ENCODE measurements at places on chromosomes 1 and 21.

- no peak for DNase-seq
These were observed 8.5 kb upstream of the MTMR11 start for GRCh38 chr1:149945206-149945605.

DNA sequence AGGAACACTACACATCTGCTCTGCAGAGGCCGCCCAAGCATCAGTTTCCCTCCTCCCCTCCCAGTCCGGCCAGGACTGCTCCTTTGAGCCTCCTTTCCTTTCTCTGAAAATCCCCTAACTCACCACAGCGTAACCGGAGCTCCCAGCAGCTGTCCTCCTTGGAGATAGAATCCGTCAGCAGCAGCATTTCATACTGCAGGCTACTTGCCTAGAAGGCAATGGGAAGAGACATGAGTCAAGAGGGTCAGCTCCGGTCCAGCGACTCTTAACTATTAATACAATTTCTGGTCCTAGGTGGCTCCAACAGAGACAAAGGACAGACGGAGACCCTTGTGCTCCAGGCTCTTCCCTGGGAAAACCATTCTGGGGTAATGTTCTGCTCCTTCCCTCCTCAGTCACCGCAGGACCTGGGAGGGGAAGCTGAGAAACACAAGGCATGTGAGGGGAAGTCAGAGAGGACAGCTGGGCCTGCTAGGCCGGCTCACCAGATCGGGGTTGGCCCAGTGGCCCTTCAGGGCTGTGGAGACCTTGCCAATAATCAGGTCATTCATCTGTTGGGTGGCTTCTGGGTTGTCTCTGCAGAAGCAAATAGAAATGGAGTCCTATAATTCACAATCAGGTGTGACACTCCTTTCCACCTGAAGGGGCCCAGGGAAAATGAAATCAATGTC lies 99.7 kb downstream of the UBR4 start:
- no peak for DNase-seq

GRCh38 chr1:18831656-18832055 lies 27.8 kb downstream of the TAS1R2 start:
- no peak for DNase-seq

DNA sequence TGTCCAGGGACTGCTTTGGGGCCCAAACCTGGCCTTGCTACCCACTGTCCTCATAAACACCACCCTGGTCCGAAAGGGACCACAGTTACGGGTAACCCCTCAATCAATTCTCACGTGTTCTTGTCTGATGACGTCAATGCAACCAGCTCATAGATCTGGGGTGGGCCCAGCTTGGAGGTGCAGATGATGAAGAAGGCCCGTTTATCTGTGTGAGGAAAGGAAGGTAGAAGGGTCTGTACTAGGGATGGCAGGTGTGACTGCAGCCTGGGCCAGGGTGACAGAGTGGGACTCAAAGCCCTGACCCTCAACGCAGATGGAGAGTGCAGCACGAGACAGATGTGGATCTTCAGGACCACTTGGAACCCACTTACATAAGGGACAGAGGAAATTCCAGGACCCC lies 22.1 kb downstream of the LRRC71 start:
- no peak for DNase-seq

GRCh38 chr1:76408303-76408702 lies 333.8 kb downstream of the ST6GALNAC3 start:
- no peak for DNase-seq

GRCh38 chr1:201112173-201112731 lies at the start of gene CACNA1S:
Gene CACNA1S, minus strand, starts transcription at chr1:201112426. Its CDS starts 87 bp downstream, at chr1:201112339.
- no peak for DNase-seq

GRCh38 chr1:119953266-119953998 lies 57.1 kb upstream of the ADAM30 start:
- no peak for DNase-seq

DNA sequence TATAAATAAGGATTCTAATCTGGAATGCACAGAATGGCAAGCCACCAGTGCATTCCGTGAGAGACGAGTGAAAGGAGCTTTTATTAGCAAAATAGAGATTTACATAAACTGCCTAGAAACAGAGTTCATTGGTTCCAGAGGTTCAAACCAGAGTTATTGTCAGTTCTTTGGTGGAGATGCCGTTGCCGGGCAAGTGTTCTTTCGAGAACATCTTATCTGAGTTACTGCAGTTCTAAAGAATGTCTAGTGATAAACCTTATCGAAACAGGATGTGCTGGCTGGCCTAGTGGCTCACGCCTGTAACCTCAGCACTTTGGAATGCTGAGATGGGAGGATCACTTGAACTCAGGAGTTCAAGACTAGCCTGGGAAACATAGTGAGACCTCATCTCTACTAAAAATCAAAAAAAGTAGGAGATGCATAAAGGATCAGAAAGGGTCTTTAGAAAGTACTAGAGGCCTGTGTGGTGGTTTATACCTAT lies 19.9 kb upstream of the EVI5 start:
- no peak for DNase-seq

DNA sequence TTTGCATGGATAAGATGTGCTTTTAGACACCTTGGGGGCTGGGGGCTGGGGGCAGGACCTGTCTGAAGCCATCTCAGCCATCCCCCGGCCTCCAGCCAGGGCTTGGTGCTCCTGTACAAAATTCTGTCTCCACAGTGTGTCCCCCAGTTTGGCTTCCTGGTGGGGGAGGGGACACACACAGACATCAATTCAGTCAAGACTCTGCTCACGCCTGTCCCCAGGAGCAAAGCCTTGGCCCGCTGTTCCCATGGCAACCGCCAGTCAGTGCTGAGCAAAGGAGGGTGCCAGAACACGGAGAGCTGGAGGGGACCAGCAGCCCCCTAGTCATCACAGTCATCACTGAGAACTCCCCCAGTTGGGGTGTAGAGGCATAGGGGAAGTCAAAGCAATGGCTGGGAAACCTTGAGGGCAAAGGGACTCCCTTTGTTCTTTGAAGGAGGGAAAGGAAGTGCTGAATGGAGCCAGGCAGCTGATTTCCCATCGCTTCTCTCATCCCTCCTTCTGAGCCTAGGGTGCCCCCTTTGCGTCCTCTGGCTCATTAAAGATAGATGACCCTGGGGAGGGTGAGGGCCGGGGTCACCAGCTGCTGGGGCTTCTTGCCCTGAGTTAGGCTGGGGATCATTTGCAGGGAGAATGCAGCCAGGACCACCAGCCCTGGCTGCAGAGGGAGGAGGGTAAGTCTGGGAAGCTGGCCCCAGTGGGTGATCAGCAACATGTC lies 134.9 kb upstream of the IPO9 start:
- no peak for DNase-seq

GRCh38 chr1:162165528-162165927 lies 96.0 kb downstream of the NOS1AP start:
- no peak for DNase-seq

DNA sequence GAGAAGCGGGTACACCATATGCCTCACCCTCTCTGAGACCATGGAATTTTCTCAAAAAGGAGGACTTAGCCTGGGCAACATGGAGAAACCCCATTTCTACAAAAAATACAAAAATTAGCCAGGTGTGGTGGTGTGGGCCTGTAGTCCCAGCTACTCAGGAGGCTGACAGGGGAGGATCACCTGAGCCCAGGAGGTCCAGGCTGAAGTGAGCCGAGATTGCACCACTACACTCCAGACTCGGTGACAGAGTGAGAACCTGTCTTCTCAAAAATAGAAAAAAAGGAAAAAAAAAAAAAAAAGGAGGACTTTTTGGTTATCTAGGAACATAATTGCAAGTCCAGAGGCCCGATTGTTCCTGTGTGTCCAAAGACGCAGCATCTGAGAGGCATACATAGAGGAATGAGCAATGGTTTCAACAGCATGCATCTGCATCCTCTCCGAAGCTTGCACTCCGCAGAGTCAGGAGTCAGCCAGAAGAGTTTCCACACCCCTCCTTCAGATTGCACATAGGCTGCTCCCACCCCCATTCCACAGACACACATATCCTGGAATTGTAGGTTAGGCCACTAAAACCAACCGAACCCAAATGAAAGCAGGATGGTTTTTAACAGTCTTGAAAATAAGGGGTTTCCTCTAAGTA lies 2.5 kb upstream of the TBX15 start:
- no peak for DNase-seq

GRCh38 chr1:63475761-63476160 lies 47.3 kb downstream of the ITGB3BP start:
- no peak for DNase-seq

- no peak for DNase-seq
These were observed 8.5 kb downstream of the SCYL3 start for GRCh38 chr1:169885207-169885606.

GRCh38 chr1:59415881-59416280 lies 119.0 kb downstream of the FGGY start:
- DNase-seq: no peak

DNA sequence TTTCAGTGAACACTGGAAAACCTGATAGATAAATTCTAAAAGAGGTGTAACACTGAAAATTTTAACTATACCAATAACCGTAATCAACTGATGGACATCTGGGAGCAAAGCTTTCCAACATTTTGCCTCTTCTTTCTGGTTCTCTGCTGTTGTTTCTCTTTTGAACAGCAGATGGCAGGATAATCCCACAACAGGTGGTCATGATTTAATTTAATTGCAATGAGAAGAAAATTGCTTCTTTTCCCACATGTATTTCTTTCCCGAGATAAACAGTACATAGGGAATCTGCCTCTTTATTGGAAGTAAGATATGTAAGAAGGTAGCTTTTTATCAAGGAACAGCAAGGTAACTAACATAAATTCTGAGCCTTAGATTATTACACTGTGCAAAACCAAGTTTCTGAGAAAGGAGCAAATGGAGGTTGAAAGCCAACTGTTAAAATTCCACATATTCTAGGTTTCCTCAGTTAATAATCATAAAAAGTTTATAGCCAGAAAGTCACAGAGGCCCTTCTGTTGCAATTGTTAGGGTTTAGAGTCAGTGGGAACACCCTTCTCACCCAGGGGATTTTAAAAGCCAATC lies 72.9 kb downstream of the RPS6KA1 start:
- DNase-seq: no peak

DNA sequence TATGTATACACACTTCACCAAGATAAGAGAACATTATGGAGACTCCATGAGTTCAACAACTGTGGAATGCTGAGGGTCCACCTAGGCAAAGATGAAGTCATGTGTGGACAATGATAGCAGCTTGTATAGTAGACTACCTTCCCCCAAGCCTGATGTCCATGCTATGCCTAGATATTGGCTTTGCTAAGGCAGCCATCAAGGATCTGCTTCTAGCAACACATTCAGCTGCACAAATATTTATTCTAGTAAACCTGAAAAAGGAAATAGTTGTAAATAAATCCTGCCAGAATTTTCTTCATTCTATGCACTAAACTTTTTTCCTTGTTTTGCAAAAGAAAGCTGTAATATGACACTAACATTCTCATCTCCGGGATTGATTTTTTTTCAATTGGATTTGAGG lies 7.0 kb upstream of the LPAR3 start:
- DNase-seq: no peak

GRCh38 chr1:167401260-167401873 lies 117.0 kb downstream of the CD247 start:
- peak; percentile 56 for DNase-seq

DNA sequence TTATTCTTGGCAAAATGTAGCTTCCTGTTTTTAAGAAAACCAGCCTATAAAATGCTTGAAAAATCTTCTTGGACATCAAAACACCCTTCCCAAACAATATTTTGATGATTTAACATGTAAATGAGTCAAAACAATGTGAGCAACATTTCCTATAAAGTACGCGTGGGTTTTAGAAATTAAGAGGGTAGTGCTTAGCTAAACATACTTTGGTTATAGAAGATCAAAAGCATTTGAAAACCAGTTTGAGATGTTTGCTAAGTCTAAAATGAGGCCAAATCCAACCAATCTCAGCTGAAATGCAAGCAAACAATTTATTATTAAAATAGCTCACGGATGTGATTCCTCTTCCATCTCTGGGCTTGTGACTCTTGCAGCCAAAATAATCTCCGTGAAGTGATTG lies 350.4 kb downstream of the TGFB2 start:
- DNase-seq: no peak

DNA sequence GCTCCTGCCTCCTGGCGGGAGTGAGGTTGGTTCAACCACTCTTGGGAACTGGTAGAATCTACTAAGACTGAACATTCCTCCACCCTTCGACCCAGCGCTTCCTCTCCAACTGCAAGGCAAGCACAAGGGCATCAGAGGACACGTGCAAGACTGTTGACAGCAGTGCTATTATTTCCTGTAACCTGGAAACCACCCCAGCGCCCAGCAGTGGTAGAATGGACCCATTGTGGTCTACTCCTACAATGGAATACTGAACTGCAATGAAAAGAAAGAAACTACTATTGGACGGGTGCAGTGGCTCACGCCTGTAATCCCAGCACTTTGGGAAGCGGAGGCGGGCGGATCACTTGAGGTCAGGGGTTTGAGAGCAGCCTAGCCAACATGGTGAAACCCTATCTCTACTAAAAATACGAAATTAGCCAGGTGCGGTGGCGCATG lies 33.0 kb upstream of the TARDBP start:
- DNase-seq: no peak

- no peak for DNase-seq
These were observed 59.5 kb upstream of the LRRC53 start for GRCh38 chr1:74571891-74572290.

GRCh38 chr1:230381585-230381984 lies 44.5 kb downstream of the PGBD5 start:
- DNase-seq: no peak

GRCh38 chr1:236051242-236051791 lies 13.6 kb downstream of the NID1 start:
- DNase-seq: no peak

GRCh38 chr1:19683351-19683750 lies 18.7 kb downstream of the HTR6 start:
- no peak for DNase-seq

GRCh38 chr1:158717344-158717743 lies 3.2 kb downstream of the OR6K3 start:
- DNase-seq: no peak

- no peak for DNase-seq
These were observed 273.7 kb downstream of the NTNG1 start for GRCh38 chr1:107414550-107414949.

DNA sequence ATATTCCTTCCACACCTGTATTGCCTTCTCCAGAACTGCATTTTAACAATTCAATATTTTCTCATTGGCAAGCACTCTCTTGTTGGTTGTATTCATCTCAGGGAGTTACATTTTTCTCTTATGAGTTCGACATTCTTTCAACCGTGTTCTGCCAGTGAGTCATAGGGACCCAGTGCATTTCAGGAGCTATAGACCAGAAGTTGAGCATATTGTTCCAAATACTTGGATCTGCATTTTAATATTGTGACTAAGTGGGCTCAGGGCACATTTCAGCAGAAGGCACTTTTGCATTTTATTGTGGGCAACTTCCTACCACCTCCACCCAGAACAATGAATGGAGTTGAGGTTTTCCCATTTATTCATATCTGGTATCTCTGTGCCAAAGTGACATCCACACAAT lies 132.8 kb downstream of the TNFSF18 start:
- DNase-seq: no peak

GRCh38 chr21:41358193-41359166 lies 3.3 kb upstream of the MX2 start:
- no peak for DNase-seq
